ENCODE measurements at places on chromosomes 5 and 9. TPM values are rescaled to one million over a fixed set of nuclear protein-coding genes. Genes with fewer than 3 reads are reported as not detected.

GRCh38 chr5:74056789-74057164 lies 430.8 kb downstream of the ARHGEF28 start:
- no peaks in the 10 kb centered on the region for H3K4me1 ChIP-seq
- no peaks in the 10 kb centered on the region for H3K36me3 ChIP-seq
- H3K27me3 ChIP-seq: peaks cover 13% of the 10 kb centered on the region
- no peak for DNase-seq
- H3K4me3 ChIP-seq: no peak overlapping the region
- no peak overlapping the region for H3K27ac ChIP-seq

- no peak for DNase-seq
- no peak overlapping the region for H3K4me3 ChIP-seq
- no peaks in the 10 kb centered on the region for H3K4me1 ChIP-seq
- no peak overlapping the region for H3K27ac ChIP-seq
- H3K36me3 ChIP-seq: no peaks in the 10 kb centered on the region
Observed at GRCh38 chr9:84170521-84171141, 169.9 kb downstream of the SLC28A3 start.

DNA sequence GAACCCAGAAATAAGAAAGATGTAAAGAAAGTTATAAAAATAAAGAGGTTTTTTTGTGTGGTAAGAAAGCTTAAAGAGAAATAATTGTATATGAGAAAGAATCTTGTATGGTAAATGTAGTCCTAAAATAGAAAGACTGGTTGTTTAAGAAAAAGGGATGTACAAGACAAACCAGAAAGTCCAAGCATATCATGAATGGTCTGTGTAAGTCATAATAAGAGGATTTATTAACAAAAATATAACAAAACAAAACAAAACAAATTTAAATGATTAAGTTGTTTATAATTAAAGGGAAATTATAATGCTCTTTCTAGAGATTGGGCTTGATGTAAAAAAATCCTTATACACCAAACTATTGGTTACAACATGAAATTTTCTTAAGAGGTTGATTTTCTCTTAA lies 590.4 kb upstream of the PTGER4 start:
- no peaks in the 10 kb centered on the region for H3K4me1 ChIP-seq
- no peaks in the 10 kb centered on the region for H3K27me3 ChIP-seq
- H3K36me3 ChIP-seq: no peaks in the 10 kb centered on the region
- no peak for DNase-seq
- no peak overlapping the region for H3K27ac ChIP-seq
- H3K4me3 ChIP-seq: no peak overlapping the region

GRCh38 chr9:134631881-134632280 lies 9.7 kb upstream of the COL5A1 start:
- no peak for DNase-seq
- no peak overlapping the region for H3K27ac ChIP-seq
- no peak overlapping the region for H3K4me3 ChIP-seq
- H3K27me3 ChIP-seq: no peaks in the 10 kb centered on the region
- H3K36me3 ChIP-seq: no peaks in the 10 kb centered on the region

GRCh38 chr5:91281401-91281800 lies 101.7 kb downstream of the ARRDC3 start:
- no peak for DNase-seq
- no peaks in the 10 kb centered on the region for H3K27me3 ChIP-seq
- H3K36me3 ChIP-seq: peaks cover 2% of the 10 kb centered on the region

The BARX1 gene
- total RNA-seq: 0.44 TPM

The SH3RF2 gene
- not detected for total RNA-seq
